ENCODE measurements at places on chromosomes 11 and 22.

GRCh38 chr11:113697756-113698407, 8.2 kb downstream of the TMPRSS5 start:
- DNase-seq: no peak

- peak; percentile 53 for DNase-seq
Measured at GRCh38 chr11:125514336-125515101, 18.5 kb upstream of the FEZ1 start.

GRCh38 chr11:112290493-112290850, 29.8 kb upstream of the PLET1 start:
- no peak for DNase-seq

GRCh38 chr22:40000171-40000570, 5.4 kb downstream of the FAM83F start:
- no peak for DNase-seq

DNA sequence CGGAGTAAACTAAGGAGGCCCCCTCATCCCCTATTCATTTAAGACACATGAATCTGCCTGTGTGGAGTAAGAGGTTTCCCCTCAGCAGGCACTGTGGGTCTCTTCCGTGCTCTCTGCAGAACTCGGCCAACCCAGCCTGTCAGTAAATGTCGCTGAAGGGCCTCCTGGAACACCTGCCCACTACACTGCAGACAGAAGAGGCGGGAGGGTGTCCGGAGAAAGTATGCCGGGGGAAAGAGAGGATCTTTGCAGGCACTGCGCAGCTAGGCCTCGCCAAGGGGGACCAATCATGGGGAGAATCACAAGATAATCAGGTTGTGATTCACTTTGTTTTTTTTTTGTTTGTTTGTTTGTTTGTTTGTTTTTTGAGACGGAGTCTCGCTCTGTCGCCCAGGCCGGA, 110.8 kb downstream of the MORC2 start:
- no peak for DNase-seq

GRCh38 chr11:65077451-65077850, 6.4 kb downstream of the CDCA5 start:
- DNase-seq: no peak

- DNase-seq: no peak
Measured at GRCh38 chr11:12809364-12809763, 135.1 kb downstream of the TEAD1 start.
